ENCODE measurements at places on chromosomes 2 and 18. TPM values are rescaled to one million over a fixed set of nuclear protein-coding genes. Genes with fewer than 3 reads are reported as not detected.

DNA sequence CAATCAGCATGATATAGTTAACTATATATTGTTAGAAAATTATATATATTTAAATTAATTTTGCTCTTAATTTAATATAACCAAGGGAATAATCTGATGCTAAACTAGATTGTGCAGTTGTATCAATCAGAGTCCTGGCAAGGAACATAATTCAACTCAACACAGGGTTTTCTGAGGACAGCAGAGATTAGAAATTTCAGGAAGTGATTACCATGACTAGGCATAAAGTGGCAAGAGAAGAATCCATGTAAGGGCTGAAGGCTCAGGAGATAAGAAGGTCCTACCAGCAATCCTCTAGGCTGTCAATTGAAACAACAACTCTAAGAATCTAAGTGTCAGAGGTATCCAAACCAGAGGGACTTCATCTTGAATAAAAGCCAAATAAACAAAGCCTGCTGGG lies 807.8 kb downstream of the DSC3 start:
- no peak for DNase-seq

- no peak for DNase-seq
Observed at GRCh38 chr2:66498289-66498975, 63.5 kb downstream of the MEIS1 start.

- no peak for DNase-seq
Observed at GRCh38 chr2:38744399-38744780, 6.8 kb downstream of the SRSF7 start.

- no peak for DNase-seq
Observed at GRCh38 chr18:70553245-70553935, 264.5 kb downstream of the SOCS6 start.

- DNase-seq = no peak
Observed at GRCh38 chr2:226548732-226549131, 250.9 kb downstream of the IRS1 start.

GRCh38 chr18:14075196-14075595 lies 57.0 kb downstream of the ZNF519 start:
- no peak for DNase-seq

DNA sequence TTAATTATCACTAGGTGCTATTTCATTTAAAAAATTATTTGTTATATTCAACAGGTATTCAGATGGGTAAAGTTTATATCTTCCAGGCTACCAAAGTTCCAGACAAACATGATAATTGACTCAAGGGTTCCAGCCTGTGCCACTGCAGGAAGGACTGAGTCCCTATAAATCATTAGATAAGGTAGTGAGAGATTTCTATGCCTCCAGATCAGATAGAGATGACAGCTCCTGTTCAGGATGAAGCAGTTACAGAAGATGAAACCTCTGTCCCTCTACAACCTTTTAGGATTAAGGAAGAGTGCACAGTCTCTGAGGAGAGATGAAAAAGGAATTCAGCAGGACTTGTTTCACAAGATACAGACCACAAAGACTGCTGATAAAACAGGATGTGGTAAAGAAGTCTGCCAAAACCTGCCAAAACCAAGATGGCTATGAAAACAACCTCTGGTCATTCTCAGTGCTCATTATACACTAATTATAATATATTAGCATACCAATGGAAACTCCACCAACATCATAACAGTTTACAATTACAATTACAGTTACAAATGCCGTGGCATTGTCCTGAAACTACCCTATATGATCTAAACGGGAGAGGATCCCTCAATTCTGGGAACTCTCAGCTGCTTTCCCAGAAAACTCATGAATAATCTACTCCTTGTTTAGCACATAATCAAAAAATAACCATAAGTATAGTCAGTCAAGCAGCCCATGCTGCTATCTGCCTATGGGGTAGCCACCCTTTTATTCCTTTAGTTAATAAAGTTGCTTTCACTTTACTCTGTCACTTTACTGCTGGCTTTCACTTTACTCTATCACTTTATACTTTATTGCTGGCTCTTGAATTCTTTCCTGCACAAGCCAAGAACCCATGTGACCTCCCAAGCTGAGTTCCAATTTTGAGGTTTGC lies 288.5 kb downstream of the PDE11A start:
- DNase-seq = no peak

- DNase-seq = no peak
Observed at GRCh38 chr2:47145466-47145865, 9.6 kb downstream of the STPG4 start.

- no peak for DNase-seq
Observed at GRCh38 chr2:239959059-239959971, 65.8 kb downstream of the NDUFA10 start.

DNA sequence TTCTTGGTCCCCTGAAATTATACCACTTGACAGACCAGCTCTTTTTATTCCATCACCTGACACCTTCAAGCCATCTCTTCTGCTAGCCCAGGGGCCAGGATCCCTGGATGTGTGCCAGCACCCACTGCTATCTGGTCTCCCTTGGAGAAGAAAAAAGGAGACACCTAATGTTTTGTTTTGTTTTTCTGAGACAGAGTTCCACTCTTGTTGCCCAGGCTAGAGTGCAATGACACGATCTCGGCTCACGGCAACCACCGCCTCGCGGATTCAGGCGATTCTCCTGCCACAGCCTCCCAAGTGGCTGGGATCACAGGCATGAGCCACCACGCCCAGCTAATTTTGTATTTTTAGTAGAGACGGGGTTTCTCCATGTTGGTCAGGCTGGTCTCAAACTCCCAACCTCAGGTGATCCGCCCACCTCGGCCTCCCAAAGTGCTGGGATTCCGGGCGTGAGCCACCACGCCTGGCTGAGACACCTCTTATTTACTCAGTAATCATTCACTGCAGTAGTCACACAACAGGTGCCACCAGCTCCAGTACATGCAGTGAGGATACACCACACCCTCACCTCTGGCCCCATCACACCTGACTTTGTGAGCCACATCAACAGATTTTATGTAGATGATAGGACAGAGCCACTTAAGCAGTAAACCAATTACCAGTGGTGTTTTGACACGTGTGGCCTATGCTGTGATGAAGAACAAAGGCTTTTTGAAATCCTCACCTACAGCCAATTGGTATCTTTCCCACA lies 42.8 kb upstream of the PCBP1 start:
- no peak for DNase-seq

- DNase-seq = no peak
Observed at GRCh38 chr2:100211521-100211920, 69.1 kb upstream of the AFF3 start.

GRCh38 chr2:17182399-17182798 lies 335.8 kb downstream of the RAD51AP2 start:
- no peak for DNase-seq

- DNase-seq = no peak
Observed at GRCh38 chr2:110732422-110733413, at the start of gene ACOXL. Gene ACOXL (plus strand): TSS chr2:110732573. CDS start chr2:110768390, 35,817 bp downstream.

DNA sequence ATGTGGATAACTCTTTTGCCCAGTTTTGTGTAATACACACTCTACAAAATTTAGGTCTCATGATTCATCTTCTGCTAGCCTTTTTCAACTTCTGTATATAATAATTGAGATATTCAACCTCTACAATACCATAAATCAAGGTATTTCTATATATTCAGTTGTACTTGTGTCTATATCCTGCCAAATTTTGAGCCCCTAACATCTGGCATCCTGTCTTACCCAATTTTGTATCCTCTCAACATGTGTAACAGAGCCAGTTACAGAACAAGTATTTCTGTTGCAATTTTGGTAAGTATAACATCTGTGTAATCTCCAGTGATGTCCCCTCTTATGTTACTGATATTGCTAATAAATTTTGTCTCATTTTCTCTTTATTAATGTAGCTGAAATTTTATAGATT lies 145.8 kb downstream of the TRIB2 start:
- DNase-seq = no peak

DNA sequence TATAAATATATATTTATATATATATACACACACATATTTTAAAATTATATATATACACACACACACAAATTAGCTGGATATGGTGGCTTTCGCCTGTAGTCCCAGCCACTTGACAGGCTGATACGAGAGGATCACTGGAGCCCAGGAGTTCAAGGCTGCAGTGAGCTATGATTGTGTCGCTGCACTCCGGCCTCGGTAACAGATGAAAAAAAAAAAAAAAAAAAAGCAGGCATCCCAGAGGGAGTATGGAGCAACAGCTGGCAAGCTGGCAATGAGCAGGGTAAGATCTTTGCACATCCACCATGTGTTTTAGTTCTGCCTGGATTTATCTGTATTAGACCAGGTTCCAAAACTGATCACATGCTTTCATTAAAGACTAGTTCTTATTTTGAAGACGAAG lies 170.1 kb downstream of the MAP2 start:
- no peak for DNase-seq

DNA sequence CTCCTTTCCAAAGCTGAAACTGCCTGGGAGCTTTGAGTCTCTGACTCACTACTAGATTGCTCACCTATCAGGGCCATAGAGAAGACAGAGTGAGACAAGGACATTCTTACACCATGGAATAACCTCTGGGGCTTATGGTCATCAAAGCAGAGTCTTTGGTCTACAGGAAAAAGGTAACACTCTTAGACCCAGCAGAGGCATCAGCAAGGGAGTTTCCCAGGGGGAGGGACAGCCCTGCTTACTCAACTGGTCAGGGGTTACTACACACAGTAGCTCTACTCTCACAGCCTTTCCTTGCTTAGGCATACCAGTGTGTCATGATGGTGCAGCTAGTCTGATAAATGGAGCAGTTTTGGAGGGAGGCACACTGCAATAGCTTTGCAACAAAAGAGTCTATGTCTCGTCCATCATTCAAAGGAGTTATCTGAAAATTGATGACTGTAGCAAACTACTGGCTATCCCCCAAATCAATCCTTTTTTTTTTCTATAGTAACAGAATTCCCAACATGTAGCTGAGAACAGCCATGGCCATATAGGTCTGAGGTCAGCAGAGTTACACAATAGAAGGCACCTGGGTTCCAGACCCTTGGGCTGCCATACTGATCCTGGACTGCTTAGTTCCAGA lies 22.4 kb upstream of the CD28 start:
- DNase-seq = no peak

CRYBA2 gene
- not detected for total RNA-seq

EPHA4 gene
- not detected for total RNA-seq

TBC1D8 gene
- total RNA-seq = 1.7 TPM

SRD5A2 gene
- total RNA-seq = not detected

LDAH gene
- total RNA-seq = 38.1 TPM

PSTPIP2 gene
- total RNA-seq = not detected

Data from OCI-LY7 (cell line).